ENCODE measurements at places on chromosomes 5 and 9. TPM values are rescaled to one million over a fixed set of nuclear protein-coding genes. Genes with fewer than 3 reads are reported as not detected.

The ORM2 gene
- polyA plus RNA-seq, result not detected

The FGFR4 gene
- polyA plus RNA-seq, result 97.0 TPM

- DNase-seq, result no peak
Observed at GRCh38 chr5:156186760-156187159, 140.2 kb upstream of the SGCD start.

The ARHGEF39 gene
- polyA plus RNA-seq, result 5.2 TPM

The FAT2 gene
- 0.75 TPM for polyA plus RNA-seq

DNA sequence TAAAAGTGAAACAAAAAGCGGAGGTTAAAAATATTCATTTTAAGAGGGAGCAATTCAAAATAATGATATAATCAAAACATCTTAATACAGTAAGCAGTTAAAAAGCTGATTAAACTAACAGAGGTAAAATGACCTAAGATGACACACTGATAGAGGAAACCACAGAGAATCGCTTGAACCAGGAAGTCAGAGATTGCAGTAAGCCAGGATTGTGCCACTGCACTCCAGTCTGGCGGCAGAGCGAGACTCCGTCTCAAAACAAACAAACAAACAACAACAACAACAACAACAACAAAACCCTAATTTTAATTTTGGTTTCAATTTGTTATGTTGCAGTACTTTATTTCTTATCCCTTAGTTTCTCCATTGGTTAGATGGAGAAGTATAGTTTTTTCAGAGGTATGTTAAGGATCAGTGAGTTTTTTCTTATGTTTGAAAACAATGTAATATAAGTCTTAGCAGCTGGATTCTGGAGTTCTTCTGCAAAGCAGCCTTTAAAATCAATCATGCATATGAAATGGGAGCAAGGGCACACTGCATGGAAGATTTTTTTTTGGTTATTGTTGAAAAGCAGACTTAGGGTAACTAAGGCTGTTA lies 58.5 kb downstream of the MLANA start:
- DNase-seq, result no peak

- no peak for DNase-seq
Observed at GRCh38 chr9:118991366-118992285, 377.6 kb downstream of the BRINP1 start.

DNA sequence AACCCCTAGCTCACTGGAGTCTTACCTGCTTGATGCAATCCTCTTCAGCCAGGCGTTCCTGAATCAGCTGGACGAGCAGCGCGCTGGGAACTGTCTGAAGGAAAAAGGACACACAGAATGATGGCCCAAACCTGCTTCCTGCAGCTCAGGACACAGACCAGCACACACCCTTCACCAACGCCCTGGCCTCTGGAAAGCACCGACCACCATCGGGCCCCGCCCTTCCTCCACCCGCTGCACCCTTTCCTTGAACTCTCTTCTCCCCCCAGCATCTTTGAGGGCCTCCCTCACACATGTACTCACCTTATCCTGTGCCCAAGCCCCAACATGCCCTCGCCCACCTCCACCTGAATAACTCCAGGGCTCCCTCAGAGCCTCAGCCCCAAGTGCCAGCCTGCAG lies 23.3 kb downstream of the AK8 start:
- DNase-seq, result no peak

GRCh38 chr5:77259476-77259875 lies 49.0 kb downstream of the PDE8B start:
- no peak for DNase-seq

- DNase-seq, result no peak
Observed at GRCh38 chr5:114363837-114364236, 2.0 kb downstream of the KCNN2 start.

Data from large intestine (tissue), 12 donors.